ENCODE measurements at places on chromosomes 16 and 17. TPM values are rescaled to one million over a fixed set of nuclear protein-coding genes. Genes with fewer than 3 reads are reported as not detected.
A peak's percentile ranks its signal among the peaks of the same experiment; 100 is the strongest.

Gene EPX
- total RNA-seq = not detected

Gene IRX3
- total RNA-seq = 5.5 TPM

Gene MT4
- total RNA-seq = not detected

Gene SLC13A2
- total RNA-seq = not detected

Gene RCVRN
- total RNA-seq = not detected

Gene MAP1LC3B
- total RNA-seq = 53.8 TPM

Gene TRIM16
- 12.5 TPM for total RNA-seq

Gene ZC3H7A
- 91.2 TPM for total RNA-seq

Gene ATP2A3
- 11.5 TPM for total RNA-seq

Gene ZNF205
- total RNA-seq = 12.9 TPM

- DNase-seq = no peak
These were observed 232.9 kb downstream of the UTP18 start for GRCh38 chr17:51493206-51493605.

DNA sequence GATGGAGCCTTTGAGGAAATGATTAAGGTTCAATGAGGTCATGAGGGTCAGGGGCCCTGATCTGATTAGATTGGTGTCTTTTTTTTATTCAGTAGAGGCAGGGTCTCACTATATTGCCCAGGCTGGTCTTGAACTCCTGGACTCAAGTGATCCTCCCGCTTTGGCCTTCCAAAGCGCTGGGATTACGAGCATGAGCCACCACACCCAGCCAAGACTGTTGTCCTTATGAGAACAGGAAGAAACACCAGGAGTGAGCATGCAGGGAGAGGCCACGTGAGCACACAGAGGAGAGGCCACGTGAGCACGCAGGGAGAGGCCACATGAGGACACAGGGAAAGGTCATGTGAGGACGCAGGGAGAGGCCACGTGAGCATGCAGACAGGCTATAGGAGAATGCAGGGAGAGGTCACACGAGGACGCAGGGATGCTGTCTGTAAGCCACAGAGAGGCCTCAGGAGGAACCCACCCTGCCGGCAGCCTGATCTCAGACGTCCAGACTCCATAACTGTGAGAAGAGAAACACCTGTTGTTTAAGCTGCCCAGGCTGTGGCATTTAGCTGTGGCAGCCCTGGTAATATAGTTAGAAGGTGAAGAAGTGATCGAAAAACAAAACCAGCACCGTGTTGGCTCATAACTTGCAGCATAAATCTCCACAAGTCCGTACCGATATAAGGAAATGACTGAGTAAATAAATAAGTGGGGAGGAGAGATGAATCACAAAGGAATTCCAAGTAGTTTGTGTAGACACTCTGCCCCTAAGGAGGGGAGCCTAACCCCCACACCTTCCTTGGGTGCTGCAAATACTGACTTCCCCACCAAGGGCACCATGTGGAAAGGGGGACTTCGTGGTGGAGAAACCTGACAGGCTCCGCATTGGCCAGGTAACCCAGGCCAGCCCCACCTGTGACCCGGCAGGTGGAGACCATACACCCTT is 14.6 kb upstream of the CSNK1D start:
- DNase-seq = peak; percentile 74

- DNase-seq = peak; percentile 52
These were observed 168.3 kb downstream of the SEC14L1 start for GRCh38 chr17:77308861-77309726.

GRCh38 chr17:63191610-63192009 is 225.6 kb downstream of the TANC2 start:
- no peak for DNase-seq

DNA sequence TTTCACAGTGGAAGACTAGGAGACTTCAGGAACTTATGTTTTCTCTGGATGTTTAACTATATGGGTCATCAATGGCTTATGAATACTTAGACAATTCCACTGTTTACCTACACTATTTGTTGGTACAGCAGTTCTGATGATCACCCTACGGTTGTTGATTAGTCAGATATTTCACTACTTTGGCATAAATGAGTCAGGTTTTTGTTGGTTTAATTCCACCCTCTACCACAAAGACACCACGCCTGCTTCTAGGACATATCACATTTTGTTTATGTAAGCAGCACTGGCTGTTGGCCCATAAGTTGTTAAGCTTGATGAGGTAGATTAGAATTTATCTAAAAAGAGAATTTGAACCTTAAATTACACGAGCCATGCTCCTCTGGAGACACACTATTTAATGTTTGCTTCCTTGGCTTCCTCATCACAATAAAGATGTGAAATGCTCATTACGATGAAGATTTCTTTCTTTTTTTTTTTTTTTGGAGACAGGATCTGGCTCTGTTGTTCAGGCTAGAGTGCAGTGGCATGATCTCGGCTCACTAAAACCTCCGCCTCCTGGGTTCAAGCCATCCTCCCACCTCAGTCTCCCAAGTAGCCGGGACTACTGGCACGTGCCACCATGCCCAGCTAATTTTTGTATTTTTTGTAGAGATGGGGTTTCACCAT is 4.3 kb downstream of the GDE1 start:
- no peak for DNase-seq

- DNase-seq = no peak
These were observed 16.6 kb downstream of the KIAA0753 start for GRCh38 chr17:6623941-6624340.

GRCh38 chr16:1351215-1351581 is 480 bp downstream of the TSR3 start:
- DNase-seq = no peak

GRCh38 chr16:21186326-21186691 is 25.1 kb downstream of the ZP2 start:
- no peak for DNase-seq

DNA sequence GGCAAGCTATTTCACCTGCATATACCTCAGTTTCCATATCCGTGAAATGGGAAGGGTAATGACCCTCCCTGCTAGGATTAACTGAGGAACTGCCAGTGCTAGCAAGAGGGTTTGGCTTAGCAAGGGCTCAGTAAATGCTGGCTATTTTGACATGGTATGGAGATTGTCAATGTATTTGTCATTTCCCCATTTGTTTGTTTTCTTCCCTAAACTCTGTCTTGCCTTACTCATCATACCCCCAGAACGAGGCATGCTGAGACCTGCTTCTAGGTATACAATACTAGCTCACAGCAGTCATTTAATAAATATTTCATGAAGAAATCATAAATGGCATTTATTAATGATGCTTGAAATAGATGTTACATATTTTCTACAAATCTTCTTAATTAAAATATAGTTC is 124.0 kb downstream of the DYNLRB2 start:
- DNase-seq = no peak

GRCh38 chr16:81850197-81850944 is 71.3 kb downstream of the PLCG2 start:
- no peak for DNase-seq

- DNase-seq = no peak
These were observed 14.2 kb upstream of the HAPSTR1 start for GRCh38 chr16:9077091-9077809.

GRCh38 chr17:57718878-57719277 is 26.2 kb downstream of the CCDC182 start:
- DNase-seq = no peak

DNA sequence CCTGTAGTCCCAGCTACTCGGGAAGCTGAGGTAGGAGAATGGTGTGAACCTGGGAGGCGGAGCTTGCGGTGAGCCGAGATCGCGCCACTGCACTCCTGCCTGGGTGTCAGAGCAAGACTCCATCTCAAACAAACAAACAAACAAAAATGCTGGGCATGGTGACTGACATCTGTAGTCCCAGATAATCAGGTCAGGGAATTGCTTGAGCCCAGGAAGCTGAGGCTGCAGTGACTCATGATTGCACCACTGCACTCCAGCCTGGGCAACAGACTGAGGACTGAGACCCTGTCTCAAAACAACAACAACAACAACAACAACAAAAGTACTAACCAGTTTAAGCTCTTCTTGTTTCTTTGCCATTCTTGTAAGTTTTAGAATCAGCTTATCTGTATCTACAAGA is 383.0 kb upstream of the PMFBP1 start:
- DNase-seq = no peak

DNA sequence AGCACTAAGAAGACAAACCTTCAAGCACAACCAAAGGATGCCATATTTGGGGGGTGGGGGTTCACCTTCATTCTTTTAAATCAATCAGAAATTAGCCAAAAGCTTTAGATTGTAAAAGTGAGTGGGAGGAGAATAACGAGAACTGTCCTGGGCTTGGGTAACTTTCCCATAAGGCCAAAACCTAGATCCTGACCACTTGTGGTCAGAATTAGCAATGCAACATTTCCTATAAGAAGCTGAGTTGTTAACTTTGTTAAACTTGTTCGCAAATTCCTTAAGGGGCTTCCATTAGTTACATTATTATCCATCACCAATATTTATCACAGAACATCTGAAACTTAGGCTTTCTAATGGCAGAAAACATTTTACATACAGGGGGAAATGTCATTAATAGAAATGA is 25.1 kb downstream of the STAT5B start:
- no peak for DNase-seq

DNA sequence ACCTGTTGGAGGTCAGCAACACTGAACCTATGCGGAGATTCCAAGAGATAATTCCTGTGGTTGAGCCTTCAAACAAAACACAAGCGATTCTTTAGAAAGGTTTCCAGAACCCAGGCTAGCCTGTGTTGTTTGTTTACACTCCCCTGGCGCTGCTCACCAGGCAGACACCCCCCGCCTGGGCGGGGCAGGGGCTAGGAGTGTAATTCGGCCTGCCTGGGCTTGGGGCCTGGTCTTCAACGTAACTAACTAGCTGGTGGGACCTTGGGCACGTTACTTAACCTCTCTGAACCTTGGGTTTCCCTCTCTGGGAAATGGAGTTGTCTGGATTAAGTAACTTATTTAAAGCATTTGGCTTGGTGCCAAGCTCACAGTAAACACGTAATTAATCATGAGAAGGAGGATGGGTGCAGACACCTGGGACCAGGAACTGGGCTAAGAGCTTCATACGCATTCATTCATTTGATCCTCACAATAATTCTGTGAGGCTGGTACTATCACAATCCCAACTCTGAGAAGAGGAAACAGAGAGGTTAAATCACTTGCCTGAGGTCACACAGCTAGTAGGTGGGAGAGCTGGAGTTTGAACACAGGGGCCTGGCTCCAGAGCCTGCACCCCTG is 7.6 kb upstream of the ARHGAP27 start:
- no peak for DNase-seq

DNA sequence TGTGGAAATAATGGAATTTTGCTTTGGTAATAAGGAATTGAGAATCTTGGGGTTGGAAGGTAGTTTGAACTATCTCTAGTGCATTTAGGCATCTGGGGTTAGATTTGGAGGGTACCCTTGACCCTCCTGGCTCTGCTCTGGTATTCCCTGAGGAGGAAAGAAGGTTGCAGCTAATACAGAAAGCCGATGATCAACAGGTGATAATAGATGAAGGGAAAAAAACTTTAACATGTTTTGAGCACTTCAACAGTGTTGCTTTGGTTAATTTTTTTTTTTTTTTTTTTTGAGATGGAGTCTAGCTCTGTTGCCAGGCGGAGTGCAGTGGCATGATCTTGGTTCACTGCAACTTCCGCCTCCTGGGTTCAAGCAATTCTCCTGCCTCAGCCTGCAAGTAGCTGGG is 4.8 kb downstream of the KAT7 start:
- no peak for DNase-seq

DNA sequence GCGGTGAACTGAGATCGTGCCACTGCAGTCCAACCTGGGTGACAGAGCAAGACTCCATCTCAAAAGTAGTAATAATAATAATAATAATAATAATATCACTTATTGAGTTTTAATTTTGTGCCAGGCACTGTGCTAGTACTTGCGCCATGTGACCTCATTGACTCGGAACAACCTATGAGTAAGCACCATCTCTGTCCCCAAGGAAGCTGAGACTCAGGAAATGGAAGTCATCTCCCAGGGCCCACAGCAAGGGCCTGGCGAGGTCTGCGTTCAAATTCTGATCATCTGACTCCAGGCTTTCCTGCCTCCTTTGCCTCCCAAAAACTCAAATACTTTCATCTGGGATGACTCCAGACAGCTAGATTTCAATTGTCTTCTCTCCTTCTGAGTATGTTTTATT is 162.9 kb downstream of the SEC14L1 start:
- DNase-seq = no peak

GRCh38 chr17:29588562-29589411 is 661 bp downstream of the GIT1 start:
- DNase-seq = peak; percentile 37

- no peak for DNase-seq
These were observed 117.6 kb downstream of the VPS53 start for GRCh38 chr17:596763-597644.

GRCh38 chr16:81094771-81095251 is 1.4 kb downstream of the GCSH start:
- DNase-seq = no peak

GRCh38 chr17:68775969-68776368 is 174.8 kb upstream of the FAM20A start:
- DNase-seq = no peak

DNA sequence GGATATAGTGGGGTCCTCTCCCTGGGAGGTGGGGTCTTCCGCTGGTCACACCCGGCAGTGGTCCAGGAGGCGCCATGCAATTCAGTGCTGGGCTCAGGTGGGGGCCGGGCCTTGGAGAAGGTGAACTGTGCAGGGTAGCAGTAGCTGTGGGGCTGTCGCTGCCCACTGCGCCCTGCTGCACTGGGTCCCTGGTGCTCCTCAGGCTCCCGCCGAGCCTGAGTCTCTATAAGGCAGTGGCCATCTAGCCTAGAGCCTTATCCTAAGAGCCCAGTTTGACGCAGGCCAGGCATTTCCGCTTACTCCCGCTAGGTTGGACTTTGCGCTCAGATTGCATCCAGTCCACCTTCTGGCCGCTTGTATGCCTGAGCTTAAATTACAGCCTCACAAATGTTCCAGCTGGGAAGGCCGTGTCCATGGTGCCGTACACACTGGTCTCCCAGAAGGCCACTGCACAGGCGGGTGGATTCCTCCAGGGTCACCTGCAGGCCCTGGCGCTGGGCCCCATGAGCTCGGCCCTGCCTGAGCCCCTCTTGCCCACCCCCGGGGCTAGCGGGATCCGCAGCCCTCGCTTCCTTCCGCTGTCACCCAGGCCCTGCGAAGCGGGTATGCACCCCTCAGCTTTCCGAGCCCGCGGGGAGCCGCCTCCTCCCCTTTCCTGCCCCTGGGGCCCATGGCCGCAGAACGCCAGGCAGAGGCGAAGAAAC is 1762.2 kb downstream of the TP53TG3F start:
- no peak for DNase-seq

GRCh38 chr17:29760279-29761039 is 137.7 kb upstream of the CORO6 start:
- no peak for DNase-seq

All from uterus (tissue), 4 donors.